ENCODE measurements at places on chromosomes 1 and 21.

GRCh38 chr1:2314803-2315673 lies 76.3 kb downstream of the MORN1 start:
- DNase-seq = peak; percentile 71

DNA sequence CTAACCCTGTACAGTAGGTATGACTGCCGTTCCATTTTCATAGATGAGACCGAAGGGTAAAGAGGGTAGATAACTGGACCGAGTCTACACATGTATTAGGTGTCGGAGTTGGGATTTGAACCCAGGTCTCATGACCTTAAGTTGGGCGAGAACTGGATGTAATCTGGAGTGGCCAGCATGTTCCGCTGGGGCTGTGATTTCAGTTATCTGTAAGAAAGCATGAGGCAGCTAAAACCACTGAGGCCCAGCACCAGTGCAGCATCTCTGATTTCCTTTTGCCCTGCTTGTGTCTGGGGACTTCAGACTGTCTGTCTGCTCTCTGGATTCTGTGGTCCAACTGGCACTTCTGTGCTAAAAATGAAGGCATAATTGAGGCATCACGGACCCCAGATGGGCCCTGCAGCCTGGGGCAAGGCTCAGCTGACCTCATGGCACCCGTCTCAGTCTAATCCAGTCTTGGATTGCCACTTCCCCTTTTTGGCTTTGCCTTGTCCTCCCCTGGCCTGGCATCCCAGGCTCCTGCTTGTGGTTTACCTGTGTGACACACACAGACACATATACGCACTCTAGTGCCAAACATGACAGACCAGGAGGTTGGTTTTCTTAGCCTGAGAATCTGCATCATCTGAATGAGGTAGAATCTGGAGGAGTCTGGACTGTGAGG lies 180.2 kb downstream of the KIF26B start:
- no peak for DNase-seq

DNA sequence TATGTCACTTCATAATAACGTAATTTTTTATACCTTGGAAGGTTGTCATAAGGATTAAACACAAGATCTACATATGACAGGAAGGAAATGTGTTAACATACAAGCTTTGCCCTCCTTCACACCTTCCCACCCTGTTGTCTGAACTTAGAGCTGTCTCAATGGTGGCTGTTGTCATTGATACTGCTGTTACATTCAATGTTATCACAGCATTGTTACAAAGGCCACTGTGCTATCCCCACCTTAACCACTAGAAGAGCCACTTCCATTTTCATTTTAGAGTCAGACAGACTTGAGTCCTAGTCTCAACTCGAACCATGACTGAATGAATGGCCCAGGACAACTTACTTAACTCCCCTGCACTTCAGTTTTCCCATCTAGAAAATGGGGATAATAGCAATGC lies 31.2 kb downstream of the TAS1R2 start:
- no peak for DNase-seq

- no peak for DNase-seq
Observed at GRCh38 chr1:87330057-87330884, 1.6 kb downstream of the LMO4 start.

- no peak for DNase-seq
Observed at GRCh38 chr1:153963850-153964331, 554 bp upstream of the SLC39A1 start.

DNA sequence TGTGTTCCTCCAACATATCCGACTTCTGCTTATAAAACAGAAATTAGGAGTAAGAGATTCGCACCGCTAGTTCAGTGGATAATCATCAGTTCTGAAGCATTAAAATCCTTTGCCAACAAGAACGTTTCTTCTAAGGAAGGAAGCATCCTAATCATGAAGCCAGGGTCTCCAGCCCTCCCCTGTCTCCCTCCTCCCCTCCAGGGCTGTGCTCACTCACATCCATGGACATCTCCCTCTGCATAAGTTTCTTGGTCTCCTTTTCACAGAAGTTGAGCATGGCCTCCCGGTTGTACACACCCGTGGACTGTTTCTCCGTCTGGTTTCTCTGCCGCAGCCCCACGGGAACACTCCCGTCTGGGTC lies 505 bp downstream of the LMOD1 start:
- DNase-seq = no peak

DNA sequence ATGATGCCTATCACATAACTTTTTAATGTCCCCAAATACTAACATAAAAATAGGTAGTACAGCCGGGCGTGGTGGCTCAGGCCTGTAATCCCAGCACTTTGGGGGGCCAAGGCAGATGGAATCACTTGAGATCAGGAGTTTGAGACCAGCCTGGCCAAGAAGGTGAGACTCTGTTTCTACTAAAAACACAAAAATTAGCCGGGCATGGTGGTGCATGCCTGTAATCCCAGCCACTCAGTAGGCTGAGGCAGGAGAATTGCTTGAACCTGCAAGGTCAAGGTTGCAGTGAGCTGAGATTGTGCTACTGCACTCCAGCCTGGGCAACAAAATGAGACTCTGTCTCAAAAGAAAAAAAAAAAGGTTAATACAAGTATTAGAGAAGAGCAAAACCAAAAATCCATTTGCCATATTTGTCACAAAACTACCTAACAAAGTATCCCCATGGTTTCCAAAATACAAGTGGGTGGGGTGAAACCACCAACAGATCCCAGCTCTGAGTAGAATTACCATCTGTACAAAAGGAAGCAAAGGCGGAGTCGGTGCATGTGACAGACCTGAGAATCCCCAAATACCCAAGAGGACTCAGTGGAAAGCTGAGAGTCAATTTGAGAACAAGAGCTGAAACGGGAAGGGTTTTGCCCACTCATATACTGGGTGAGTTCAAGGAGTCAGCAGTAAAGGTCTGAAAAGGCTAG lies 113.2 kb downstream of the TOMM20 start:
- peak; percentile 60 for DNase-seq

- DNase-seq = no peak
Observed at GRCh38 chr1:54975356-54976108, 4.9 kb upstream of the TMEM61 start.

DNA sequence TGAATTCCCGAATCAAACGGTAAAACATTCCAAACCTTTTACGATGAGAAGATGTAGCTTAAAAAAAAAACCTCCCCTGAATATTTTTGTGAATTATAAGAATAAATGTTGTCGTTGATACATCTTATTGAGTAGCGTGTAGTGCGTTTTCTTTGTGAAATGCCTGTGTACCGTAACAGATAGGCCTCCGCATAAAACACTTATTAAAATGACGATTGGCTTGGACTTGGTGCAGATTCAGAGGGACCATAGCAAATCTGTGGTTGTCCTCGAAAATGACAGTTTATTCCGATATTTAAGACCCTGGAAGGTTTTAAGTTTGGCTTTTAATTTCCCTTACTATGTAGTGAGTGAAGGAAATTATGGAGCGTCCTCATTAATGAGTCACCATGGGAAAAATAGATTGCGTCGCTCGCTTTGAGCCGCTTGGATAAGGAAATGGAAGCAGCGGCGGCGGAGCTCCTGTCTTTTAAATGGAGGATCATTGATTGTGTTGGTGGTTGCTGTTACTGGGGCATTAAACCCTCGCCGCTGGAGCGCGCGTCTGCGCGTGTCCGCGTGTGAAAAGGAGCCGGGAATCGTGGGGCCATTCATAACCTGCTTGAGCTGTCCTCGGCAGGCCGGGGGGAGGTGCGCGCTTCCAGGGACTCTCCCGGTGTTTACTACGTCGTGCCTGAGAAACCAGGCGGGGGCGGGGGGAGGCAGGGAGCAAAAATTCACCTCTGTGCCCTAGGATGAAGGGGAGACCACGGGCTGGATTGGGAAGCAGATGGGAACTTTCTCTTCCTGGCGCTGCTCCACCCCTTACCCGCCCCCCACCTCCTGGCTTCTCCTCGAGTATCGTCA lies 1.6 kb downstream of the SPEN start:
- peak; percentile 73 for DNase-seq
